ENCODE measurements at places on chromosomes 6 and 20.

- DNase-seq = no peak
Measured at GRCh38 chr20:10576411-10577090, 97.2 kb downstream of the JAG1 start.

DNA sequence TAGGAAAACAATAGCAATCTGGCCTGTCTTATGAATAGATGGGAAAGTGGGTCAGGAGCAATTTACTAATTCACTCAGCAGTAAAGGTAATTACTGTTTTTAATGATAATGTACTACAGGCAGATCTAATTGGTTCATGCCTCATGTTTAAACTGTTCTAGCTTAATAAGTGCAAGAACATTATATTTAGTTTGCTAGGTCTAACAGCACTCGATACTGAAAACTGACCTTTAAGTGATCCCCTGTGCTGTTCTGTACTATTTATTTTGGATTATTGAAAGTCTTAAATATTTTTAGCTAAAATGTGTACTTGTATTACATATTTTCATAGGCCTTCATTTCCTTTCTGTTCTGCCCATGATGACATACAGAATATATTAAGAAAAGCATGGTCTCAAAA is 998.0 kb upstream of the GJE1 start:
- DNase-seq = no peak

DNA sequence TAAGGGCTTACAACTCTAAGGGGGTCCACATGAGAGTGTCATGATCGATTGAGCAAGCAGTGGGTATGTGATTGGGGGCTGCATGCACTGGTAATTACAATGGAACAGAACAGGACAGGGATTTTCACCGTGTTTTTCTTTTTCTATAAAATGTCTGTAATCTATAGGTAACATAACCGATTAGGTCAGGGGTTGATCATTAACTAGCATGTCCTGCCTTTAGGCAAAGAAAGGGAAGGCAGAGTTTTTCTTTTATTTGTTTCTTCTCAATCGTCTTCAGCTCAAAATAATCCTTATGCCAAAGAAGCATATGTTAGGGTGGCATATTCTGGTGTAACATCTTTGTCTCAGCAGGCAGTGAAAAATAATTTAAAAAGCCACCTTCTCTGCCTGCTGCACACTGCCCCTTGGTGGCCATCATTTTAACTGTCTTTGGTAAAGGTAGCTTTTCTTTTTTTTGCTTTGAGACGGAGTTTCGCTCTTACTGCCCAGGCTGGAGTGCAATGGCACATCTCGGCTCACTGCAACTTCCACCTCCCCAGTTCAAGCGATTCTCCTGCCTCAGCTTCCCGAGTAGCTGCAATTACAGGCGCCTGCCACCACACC is 9.7 kb upstream of the CEP43 start:
- no peak for DNase-seq

- no peak for DNase-seq
Measured at GRCh38 chr20:41030061-41030460, 1.4 kb downstream of the TOP1 start.

- no peak for DNase-seq
Measured at GRCh38 chr6:52908526-52908925, 972 bp downstream of the GSTA3 start.

DNA sequence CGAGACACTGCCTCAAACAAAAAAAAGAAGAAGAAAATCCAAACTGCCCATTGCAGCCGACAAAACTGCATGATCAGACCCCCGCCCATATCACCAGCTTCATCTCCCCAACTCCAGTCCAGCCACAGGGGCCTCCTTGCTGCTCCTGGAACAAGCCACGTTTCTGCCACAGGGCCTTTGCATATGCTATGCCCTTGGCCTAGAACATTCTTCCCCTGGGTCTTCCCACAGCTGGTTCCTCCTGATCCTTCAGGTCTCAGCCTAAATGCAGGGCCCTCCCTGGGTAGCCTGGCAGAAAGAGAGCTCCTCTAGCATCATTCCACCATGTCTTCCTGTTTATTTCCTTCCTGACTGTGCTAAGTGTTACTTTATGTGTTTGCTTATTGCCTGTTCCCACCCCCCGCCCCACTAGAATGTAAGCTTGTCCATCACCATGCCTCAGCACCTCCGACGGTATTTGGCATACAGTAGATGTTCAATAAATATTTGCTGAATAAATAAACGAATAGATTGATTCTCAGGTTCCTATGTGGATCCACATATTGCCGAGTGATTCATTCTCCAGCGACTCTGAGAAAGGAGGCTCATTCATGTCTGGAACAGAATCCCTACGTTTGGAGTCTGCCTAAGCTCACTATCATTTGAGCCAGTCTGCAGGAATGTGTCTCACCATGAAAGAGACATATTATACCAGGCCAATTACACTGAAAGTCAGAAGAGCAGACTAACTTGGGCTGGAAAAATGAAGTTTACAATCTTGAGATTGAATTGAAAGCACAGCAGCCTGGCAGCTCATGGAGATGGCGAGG is 56.1 kb downstream of the NFATC2 start:
- DNase-seq = no peak

- no peak for DNase-seq
Measured at GRCh38 chr20:17895641-17896171, 72.9 kb downstream of the SNX5 start.

GRCh38 chr6:134419716-134420115 is 101.8 kb upstream of the SGK1 start:
- DNase-seq = no peak

GRCh38 chr6:154447954-154448353 is 62.5 kb downstream of the CNKSR3 start:
- DNase-seq = no peak

- DNase-seq = no peak
Measured at GRCh38 chr6:31058128-31058894, 48.0 kb downstream of the MUC22 start.

- DNase-seq = no peak
Measured at GRCh38 chr6:128138694-128139093, 237.8 kb upstream of the THEMIS start.

DNA sequence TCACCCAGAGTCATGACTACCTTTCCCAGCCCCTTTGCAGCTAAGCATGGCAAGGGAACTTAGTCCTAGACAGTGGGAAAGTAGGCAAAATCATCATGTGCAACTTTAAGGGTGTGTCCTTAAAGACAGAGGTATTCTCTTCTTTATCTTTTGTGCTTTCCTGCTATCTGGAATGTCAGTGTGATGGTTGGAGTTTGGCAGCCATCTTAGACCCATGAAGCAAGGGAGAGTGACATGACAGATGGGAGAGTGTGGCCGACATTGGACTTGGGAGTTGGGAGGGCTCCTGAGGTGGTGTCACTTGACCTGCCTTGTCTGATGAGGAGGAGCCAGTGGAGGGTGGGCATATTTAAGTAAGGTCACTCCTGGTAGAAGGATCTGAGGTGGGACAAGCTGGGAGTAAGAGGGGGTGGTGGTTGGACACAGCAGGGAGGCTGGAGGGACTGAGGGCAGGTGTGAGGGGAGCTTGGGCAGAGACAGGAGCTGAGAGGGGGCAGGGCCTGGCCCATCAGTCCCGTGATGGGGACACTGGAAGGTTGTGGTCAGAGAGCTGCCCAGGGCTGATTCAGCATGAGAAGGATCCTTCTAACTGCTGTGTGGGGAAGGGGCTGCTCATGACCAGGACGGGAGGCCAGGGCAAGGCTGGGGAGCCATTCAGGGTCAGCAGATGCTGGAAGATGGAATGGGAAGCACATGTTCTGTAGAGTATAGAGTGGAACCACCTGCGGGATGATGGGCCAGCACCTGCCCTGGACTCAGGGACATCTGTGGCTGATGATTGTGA is 29.5 kb upstream of the SULF2 start:
- DNase-seq = no peak

- no peak for DNase-seq
Measured at GRCh38 chr6:8229915-8230756, 127.8 kb upstream of the EEF1E1 start.

GRCh38 chr6:43947860-43948259 is 177.8 kb downstream of the VEGFA start:
- DNase-seq = no peak

DNA sequence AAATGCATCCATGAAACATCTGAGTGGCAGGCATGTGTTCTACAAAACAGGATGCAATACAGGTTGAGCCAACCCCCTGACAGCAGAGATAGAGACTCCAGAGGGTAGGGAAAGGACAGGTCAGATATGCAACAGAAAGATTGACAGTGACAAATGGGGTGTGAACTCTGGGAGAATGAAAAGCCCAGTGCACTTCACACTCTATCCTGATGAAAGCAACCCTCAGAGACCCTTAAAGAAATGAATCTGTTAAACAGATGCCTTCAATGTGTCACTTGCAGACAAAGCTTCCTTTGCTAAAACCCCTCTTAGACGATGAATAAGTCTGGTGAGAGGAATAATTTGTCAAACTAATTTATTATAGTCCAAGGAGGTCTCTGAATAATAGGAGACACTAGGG is 89.9 kb downstream of the RFPL4B start:
- DNase-seq = no peak

- DNase-seq = no peak
Measured at GRCh38 chr6:44129841-44130322, 2.5 kb downstream of the TMEM63B start.

GRCh38 chr20:1094751-1095150 is 23.7 kb upstream of the PSMF1 start:
- DNase-seq = no peak

DNA sequence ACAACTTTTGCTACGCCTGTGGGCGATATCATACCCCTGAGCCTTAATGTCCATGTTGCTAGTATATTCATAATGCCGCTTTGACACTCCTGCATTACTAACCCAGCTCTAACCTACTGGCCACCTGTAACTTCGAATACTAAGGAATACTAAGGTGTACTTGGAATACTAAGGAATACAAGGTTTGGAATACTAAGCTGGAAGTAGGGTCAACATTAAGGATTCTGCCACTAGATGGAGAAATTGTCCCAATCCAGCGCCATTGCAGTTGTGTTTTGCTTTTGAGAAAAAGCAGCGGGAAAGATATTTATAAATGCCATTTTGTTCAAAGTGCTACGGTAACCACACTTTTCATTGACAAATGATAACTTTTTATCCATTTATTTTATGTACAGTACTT is 10.7 kb downstream of the TBXT start:
- DNase-seq = no peak

DNA sequence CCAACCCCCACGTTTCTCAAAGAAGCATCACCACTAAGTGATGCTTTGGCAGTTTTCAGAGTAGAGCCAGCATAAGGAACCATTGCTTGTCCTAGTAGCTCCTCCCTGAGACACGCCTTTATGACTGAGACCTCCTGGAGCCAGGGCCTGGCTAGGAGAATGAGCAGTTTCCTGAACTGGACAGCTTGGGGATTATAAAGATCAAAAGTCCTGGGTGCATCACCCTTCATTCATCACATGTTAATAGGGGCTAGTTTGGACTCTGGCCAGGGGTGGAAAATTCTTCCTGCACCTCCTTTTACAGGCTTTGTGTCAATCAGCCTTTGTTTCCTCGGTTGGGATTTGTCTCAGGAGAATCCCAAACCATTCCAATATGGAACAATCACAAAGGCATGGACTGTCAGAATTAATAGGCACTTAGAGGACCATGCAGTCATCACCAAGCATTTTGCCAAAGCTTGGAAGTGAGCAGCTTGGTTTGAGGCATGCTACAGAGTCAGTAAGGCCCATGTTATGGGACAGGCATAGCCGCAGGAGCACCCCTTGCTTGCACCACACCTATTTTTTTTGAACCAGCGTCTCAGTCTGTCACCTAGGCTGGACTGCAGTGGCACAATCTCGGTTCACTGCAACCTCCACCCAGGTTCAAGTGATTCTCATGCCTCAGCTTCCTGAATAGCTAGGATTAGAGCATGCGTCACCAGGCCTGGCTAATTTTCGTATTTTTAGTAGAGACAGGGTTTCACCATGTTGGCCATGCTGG is 64.9 kb upstream of the TGM3 start:
- DNase-seq = no peak

DNA sequence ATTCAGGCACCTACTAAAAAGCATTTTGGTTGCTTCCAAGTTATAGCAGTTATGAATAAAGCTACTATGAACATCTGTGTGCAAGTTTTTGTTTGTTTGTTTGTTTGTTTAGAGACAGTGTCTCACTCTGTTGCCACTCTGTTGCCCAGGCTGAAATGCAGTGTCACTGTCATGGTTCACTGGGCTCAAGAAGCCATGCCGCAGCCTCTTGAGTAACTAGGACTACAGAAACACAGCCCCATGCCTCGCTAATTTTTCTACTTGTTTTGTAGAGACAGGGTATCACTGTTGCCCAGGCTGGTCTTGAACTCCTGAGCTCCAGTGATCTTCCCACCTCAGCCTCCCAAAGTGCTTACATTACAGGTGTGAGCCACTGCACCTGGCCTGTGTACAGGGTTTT is 795.9 kb downstream of the EPHA7 start:
- DNase-seq = no peak

DNA sequence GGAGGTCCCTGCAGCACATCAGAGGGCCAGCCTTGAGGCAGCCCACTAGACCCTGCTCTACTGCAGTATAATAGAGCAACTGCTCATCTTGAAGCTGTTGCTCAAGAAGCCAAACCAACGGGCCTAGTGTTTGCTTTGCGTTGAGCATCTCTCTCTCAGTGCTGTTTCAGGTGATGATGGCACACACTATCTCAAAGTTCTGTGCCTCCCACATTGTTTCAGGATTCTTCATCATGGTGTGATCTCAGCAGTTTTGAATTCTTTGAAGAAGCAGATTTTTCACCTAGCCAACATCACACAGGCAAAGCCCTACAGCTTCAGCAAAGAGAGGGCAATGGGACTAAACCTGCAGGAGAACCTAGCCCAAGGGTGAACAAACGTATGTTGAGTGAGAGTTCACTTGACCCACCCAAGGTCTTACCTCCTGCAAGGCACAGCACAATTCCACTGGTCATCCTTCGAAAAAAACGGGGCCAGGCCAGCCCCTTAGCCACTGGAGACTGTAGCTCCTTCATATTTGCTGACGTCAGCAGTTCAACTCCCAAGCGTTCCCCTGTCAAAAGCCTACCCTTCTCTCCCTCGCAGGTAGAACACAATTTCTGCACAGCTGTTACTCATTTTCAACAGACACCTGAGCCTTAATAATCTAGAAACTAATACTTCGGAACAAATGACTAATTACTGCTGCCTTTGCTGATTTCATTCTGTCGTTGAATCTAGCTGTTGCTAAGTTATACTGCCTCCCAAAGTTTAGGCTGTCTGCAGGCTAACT is 15.8 kb downstream of the MYB start:
- no peak for DNase-seq

DNA sequence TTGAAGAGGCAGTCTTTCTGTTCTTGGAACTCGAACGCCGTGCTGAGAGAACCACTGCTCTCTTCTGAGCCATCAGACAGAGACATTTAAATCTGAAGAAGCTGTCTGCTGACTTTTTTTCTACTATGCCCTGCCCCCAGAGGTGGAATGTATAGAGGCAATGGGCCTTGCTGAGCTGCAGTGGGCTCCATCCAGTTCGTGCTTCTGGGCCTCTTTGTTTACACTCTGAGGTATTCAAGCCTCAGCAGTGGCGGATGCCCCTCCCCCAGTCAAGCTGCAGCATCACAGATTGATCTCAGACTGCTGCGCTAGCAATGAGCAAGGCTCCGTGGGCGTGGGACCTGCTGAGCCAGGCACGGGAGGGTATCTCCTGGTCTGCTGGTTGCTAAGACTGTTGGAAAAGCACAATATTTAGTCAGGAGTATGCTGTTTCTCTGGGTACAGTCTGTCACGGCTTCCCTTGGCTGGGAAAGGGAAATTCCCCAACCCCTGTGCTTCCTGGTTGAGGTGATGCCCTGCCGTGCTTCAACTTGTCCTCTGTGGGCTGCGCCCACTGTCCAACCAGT is 526.8 kb downstream of the CD109 start:
- no peak for DNase-seq

All from NCI-H1930 (cell line).